GM12892 (cell line): ENCODE measurements at places on chromosomes 7 and 10.
A peak's percentile ranks its signal among the peaks of the same experiment; 100 is the strongest.

DNA sequence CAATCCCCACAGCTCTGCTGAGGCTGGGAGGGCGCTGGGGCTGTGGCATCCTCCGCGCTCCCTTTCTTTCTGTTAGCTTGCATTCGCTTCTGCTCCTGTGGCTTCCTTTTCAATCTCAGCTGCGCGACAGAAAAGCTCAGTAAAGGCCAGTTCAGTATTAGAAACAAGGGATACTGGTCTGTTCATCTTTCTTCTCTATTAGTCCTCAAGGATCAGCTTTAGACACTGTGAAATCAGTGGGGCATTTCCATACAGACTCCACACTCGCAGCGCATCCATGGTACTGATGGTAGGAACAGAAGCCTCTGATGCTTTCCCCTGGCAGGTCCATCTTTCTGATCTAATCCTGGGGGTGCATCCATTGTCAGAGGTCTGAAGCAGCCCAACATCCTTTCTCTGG lies 163.7 kb downstream of the LYZL1 start:
- DNase-seq, result no peak

DNA sequence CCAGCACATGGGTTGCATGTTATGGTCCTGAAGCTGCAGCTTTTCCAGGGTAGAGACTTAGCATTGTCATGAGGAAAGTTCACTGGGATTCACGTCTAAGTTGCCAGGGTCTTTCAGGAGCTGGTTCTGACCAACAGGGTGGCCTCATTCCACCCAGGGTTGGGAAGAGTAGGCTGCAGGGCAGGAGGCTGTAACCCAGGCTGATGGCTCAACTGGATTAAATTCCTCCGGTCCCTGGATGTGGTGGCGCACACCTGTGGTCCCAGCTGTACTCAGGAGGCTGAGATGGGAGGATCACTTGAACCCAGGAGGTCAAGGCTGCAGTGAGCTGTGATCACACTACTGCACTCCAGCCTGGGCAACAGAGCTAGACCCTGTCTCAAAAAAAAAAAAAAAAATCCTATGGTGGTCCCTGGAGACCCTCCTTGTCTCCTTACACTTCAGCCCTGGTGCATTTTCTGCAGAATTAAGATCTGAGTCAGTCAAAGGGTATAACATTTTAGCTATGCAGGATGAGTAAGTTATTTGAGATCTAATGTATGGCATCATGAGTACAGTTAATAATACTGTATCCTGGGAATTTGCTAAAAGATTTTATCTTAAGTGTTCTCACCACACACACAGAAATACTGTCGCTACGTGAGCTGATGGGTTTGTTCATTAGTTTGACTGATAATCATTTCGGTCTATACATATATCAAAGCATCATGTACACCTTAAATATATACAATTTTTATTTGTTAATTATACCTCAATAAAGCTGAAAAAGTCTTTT lies 44.0 kb downstream of the ASB13 start:
- no peak for DNase-seq

DNA sequence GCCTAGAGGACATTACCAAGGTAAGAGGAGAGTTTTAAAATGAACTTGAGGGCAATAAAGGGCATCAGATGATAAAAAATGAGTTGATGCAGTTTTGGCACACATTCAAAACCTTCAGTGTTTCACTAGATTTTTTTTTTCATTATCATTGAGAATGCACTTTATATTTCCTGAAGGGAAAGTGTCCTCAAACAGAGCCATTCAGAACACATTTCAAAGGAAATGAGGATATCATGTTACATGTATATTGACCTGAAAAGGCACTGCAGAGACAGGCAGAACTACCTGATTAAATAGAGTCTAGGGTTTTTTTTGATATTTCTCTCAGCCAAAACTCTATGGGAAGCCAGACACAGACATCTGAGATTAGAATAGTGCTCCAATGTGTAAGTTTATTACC lies 454.0 kb downstream of the NEBL start:
- DNase-seq, result no peak

DNA sequence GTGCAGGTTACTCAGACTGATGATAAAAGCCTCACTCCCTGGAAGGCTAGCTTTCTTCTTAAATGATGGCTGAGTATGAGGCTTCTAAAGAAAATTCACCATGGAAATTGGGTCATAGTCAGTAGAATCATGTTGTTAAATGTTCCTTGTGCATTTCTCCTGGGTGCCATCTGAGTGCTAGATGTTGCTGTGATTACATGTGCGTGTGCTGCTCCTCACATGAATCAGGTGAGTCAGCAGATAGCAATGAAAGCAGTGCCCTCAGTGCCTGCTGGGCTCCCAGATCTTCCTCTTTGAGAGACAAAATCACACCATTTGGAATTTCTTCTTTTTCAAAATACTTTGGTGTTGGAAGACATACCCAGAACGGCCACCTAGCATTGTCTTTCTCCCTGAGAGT lies 331.7 kb downstream of the XPNPEP1 start:
- DNase-seq, result no peak

- peak; percentile 86 for DNase-seq
Measured at GRCh38 chr10:68471586-68472408, at the start of gene DNA2. TSS of gene DNA2 (minus strand) at chr10:68471973. CDS start at chr10:68471864, 109 bp downstream.

- no peak for DNase-seq
Measured at GRCh38 chr7:9945131-9945530, 1028.5 kb upstream of the PHF14 start.
